Activated CD8-positive, alpha-beta memory T cell treated with anti-CD3 and anti-CD28 coated beads for 48 hours (primary cell): ENCODE measurements at places on chromosomes 5 and 9.

DNA sequence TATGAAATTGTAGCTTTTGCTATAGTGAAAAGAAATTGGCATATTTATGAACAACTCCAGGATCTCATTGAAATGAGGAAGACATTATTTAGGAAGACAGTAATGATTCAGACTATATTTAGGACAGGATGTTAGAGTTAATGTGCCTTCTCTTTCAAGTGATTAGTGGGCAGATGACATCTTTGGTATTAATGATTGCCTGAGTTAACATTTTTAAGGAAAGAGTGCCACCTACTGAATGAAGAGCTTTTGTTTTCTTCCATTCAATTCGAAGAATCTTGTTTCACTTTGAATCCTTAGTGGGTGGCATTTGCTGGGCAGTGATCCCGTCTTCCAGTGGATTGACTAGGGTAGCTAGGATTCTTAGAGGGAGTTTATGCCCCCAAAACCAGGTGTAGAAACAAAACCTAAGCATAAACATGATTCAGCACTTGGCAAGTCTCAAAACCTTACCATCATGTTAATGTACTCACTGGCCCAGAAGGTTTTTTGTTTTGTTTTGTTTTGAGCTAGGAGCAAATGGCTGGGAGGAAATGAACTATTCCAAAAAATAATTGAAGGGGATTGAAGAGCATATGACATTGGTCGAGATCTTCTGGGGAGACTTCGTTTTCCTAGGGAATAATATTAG, 23.2 kb downstream of the MAP3K1 start:
- DNase-seq = no peak

- no peak for DNase-seq
These were observed 11.5 kb downstream of the TMEM171 start for GRCh38 chr5:73131711-73132425.

DNA sequence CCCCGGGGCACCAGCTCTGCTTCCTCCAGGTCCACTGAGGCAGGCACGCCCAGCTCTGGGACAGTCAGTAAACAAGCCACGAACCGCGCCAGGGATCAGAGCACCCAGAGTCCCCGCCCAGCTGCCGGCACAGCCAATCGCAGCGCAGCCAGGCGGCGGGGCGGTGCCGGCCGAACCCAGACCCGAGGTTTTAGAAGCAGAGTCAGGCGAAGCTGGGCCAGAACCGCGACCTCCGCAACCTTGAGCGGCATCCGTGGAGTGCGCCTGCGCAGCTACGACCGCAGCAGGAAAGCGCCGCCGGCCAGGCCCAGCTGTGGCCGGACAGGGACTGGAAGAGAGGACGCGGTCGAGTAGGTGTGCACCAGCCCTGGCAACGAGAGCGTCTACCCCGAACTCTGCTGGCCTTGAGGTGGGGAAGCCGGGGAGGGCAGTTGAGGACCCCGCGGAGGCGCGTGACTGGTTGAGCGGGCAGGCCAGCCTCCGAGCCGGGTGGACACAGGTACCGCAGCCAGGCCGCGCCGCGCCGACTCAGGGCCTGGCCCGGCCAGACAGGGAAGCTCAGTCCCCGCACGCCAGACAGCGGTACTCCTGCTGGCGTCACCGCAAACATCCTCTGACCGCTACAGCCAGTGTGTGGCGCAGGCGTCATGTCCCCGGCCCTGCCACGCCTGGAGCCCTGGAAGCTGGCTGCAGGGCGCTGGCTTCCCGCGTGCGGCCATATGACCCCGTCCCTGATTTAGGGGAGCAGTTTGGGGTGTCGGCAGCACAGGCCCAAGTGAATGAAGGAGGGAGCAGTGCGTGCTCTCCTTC, at the start of gene CTSL:
Gene CTSL, plus strand, starts transcription at position 220 of the 810 bp plus-strand sequence. CDS start 1,485 bp downstream, outside the sequence.
- DNase-seq = no peak

- no peak for DNase-seq
These were observed 770.2 kb upstream of the FAM174A start for GRCh38 chr5:99765011-99765410.

DNA sequence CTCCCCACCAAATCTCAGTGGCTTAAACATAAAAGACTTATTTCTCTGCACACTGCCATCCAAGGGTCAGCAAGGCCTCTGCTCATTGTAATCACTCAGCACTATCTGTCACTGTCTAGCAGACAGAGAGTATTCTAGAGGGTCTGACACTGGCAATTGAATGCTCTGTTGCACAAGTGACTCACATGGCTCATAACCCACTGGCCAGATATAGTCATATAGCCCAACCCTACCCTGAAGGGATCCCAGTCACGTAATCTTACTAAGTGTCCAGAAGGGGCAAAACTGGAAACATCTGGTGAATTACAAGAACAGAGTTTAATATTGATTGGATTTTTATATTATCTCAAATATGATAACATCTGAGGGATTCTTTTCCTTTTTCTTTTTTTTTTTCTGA, 80.7 kb downstream of the TSSK1B start:
- DNase-seq = no peak

- DNase-seq = no peak
These were observed 16.1 kb upstream of the ZNF462 start for GRCh38 chr9:106846857-106847256.
